ENCODE measurements at places on chromosomes 11 and 22.

DNA sequence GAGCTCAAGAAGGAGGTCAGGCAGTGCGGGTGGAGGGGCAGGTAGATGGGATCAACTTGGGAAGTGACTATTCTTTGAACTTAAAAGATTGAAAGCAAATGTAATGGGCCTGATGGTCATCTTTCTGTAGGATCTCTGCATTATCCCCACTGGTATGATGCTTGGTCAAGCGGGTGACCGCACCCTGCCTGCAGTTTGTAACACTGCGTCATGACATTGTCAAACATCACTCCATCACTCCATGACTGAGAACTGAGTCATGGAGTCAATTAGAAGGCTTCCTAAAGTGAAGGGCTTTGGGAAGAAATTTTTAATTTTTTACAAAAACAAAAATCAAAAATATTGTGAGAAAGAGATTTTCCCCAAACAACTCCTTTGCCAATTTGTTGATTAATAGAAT, 62.4 kb upstream of the BMAL1 start:
- no peak for DNase-seq

DNA sequence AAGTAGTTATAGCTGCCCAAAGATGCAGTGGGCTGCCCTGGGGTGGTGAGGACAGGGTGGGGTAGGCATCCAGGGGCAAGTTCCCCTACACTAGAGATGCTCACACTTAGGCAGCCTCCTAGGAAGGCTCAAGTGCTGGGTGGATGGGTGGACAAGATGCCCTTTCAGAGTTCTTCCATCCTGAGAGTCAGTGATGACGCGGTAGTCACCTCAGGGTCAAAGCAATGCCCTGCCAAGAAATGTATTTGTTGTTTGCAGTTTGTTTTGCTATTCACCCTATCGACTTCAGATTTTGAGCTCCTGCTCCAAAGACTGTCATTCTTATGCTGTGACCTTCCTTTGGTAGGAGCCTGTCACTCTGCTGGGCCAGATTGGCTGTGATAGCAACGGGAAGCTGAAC, 18.9 kb downstream of the POLA2 start:
- no peak for DNase-seq

DNA sequence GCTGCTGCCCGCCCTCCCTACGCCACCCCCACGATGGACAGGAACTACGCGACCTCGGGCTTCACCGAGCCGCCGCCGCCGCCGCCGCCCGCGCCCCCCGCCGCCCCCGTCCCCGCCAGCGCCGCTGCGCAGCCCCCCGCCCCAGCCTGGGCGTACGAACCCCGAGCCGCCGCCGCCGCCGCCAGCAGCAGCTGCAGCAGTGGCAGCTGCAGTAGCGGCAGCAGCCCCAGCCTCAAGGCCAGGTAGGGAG, 407 bp downstream of the QSER1 start:
- DNase-seq = no peak

- DNase-seq = no peak
Observed at GRCh38 chr22:29882716-29883044, 294 bp upstream of the MTMR3 start.

GRCh38 chr22:48147831-48148230, 1385.4 kb downstream of the TBC1D22A start:
- no peak for DNase-seq

DNA sequence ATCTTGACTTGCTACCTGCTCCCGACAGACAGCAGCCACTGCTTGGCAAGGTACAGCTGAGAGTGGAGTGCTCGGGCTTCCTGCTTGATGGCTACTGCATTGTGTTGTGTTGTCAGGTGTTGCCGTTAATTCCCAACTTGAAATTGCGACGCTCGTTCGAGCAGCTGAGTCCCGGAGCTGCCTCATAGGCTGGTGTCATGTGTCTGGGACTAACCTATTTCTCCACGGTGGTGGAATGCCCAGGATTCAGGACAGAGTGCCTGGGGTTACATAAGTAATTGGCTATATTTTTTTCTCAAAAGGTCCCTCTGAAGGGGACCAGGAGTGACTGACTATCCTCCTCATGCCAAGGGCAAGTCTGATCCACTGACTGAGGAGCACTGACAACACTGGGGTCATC, 18.5 kb downstream of the COMMD9 start:
- DNase-seq = no peak

DNA sequence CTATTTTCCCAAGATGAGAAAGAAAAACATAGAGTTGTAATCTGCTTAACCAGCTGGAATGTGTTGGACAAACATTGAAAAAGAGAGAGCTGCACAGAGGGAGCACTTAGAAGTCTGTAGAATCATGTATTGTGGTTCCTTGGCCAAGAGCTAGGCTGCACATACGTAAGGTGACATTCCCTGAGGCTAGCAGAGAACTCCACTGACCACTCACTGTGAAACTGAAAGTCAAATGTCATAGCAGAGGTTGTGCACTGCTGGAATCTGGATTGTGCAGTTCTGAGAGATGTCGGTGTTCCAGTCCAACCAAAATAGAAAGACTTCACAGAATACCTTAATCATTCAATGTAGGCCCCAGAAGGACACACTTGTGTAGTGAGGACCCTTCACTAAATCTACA, 772.8 kb upstream of the RAG2 start:
- no peak for DNase-seq

DNA sequence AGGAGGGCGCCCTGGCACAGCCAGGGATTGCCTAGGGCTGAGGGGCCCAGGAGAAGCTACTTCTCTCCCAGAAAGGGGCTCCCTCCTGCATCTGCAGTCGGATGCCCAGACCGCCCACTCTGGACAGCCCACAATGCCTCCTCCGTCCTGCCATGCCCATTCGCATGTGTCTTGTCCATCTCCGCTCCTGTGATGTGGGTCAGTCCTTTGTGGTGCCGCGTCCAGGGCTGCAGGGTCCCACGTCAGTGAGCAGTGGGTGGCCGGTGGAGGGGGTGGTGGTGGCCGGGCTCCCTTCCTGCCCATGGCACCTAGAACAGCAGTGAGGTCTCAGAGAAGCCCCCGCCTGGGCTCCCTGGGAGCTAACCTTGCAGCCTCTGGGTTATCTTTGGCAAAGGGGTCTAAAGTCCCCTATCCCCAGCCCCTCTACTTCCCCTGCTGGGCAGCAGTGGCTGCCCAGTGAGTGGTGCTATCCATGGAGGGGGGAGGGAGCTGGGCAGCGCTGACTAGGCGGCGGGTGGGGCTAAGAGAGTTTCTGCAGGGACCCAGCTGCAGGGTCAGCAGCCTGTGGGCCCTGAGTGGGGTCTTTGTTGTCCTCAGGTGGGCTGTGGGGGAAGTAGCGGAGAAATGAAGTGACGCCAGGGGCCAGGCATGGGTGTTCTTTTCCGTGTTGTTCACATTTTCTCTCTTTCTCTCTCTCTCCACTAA, 41.1 kb downstream of the KCNC1 start:
- DNase-seq = no peak

- no peak for DNase-seq
Observed at GRCh38 chr11:77121096-77121640, 6.9 kb upstream of the MYO7A start.

DNA sequence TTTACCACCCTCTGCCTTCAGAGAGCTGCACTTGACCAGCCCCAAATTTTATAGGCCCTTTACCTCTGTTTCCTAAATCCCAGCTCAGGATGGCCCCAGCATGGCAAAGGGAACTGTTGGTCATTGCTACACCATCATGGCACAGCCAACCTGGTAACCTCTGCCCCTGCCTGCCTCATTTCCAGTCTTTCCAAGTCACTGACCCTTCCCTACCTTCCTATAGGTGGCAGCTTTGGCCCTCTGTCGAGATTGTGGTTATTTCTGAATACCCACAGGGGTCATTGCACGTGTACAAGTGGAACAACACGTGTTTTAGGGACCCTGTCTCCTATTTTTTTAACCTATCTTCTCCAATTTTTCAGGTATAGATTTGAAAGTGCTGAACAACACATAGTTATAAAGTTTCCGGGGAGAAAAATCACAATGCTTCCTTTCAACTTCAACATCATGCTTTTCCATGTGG, 2.8 kb downstream of the GALNT18 start:
- no peak for DNase-seq

GRCh38 chr22:40224702-40225101, 47.0 kb downstream of the TNRC6B start:
- peak; percentile 39 for DNase-seq

GRCh38 chr22:35661464-35661863, 13.2 kb downstream of the APOL6 start:
- DNase-seq = no peak

GRCh38 chr11:115806056-115806455, 301.8 kb upstream of the CADM1 start:
- no peak for DNase-seq

GRCh38 chr11:31645747-31646146, 136.2 kb downstream of the ELP4 start:
- no peak for DNase-seq

- no peak for DNase-seq
Observed at GRCh38 chr11:22584976-22585375, 40.6 kb downstream of the FANCF start.

DNA sequence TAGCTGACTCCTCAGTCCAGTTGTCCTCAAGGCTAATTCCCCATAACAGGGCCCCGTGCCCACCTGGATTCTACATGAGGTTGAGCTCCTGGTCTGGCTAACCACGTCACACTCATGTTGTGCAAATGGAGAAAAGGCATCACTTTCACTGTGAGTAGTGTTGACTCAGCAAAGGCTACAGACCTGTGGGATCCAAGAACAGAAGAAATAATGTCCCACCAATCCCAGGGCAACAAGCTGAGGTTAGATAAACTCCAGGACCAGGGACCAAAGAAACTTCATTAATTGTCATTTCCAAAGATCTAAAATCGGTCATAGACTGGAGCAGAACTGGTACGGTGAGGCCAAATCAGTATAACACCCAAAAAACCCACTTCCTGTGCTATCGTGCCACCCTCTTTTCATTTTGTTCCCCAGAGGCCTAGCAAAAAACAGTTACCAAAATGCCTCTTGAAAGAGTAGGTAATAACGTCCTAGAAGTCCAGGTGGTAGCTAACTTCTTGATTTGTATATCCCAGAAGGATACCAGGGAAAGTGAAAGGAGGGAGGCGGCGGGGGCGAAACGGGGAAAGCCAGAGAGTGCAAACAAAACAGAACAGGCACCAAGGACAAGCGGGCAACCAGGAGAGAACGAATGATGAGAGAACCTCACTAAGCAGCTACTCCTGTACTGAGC, 1.4 kb downstream of the PCSK7 start:
- DNase-seq = peak; percentile 11

GRCh38 chr22:22840780-22841179, 46.8 kb upstream of the IGLL5 start:
- DNase-seq = no peak

GRCh38 chr11:112318184-112318591, 57.5 kb upstream of the PLET1 start:
- DNase-seq = no peak

GRCh38 chr11:110141812-110142211, 48.6 kb downstream of the ZC3H12C start:
- no peak for DNase-seq

GRCh38 chr22:40050258-40050657, 55.5 kb downstream of the FAM83F start:
- no peak for DNase-seq

DNA sequence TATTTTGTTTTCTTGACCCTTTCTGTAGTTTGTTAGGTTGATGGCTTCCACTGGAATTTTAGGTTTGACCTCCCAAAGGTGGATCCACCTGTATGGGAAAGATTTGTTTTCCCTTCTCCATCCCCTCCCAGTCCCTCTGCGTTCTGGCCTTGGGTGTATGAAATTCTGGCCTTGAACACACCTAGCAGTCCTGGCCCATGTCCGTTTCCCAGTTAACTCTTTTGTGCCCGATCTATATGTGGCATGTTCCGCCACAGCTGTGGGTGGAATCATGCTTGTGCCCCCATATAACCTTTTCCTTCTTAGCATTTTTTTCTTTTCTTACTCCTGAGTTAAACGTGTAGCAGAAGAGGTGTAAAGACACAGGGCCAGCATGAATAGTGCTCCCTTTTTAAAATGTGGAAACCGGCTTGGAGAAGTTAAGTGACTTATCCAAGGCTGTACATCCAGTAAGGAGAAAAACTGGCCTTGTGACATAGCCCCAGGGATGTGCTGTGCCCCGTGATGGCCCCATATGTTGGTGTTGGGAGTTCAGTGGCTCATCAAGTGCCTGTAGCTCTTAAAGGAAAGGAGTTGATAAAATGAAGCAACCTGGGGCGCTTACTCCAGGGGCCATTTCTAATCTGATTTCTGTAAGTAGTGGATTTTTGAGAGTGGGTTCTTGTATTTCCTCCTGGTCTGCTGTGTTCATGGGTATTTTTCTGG, 39.3 kb downstream of the ZNRF3 start:
- DNase-seq = no peak

- no peak for DNase-seq
Observed at GRCh38 chr11:794013-794765, 3.9 kb downstream of the SLC25A22 start.

GRCh38 chr11:60978546-60979380, 7.3 kb downstream of the CD6 start:
- DNase-seq = peak; percentile 46

DNA sequence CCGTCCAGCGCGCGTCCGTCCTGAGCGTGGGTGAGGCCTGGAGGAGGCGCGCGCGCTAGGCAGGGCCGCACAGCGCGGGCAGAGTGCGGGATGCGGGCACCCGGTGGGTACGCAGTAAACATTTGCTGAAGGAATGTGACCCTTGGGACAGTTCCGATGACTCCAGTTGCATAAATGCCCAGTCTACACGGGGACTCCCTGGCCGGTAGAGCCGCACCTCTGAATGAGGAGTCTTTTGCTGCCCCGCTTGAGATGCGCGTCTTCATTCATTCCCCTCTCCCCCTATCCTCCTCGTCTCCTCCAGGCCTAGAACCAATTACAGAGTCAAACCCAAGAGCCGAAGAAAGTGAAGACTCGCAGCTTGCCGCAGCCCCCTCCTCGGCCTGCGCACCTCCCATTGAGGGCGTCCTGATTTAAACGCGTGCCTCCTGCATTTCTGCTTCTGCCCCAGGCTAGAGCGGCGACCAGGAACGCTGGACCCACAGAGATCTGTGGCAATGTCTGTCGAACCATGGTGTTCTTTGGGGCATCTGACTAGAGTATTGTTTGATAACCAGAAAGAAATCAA, 729 bp upstream of the CHKB start:
- DNase-seq = no peak

DNA sequence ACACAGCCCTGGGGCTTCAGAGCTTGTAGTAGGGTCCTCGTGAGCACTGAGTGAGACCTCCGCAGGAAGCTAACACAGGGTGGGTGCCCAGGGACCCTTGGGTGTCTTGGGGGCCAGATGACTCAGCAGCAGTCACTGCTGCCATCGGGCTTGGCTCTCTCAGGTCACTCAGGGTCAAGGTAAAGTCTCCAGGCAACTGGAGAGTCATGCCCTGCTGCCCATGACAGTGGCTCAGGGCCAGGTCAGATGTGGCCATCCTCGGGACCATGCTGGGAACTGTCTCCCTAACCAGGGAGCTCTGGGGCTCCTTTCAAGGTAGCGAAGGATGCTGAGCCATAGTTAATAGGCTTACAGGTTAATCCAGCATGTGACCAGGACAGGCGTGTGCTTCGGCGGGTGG, 44.4 kb upstream of the SLC22A12 start:
- DNase-seq = no peak

DNA sequence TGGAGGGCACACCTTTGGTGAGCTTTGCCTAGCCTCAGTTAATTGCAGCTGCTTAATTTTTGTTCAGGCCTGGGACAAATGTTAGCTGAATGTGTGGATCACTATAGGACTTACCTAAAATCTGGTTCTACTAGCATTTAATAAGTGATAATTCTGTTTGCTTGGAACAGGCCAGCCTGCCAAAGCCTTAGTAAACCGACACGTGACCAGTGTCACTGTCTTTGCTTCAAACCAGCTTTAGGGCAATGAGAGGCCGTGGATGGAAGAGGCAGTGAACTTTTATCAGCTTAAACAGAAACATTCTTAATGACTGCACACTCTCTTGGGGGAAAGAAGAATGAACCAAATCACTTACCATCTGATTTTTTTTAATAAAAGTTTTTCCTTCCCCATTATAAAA, 10.8 kb downstream of the PARVA start:
- no peak for DNase-seq
